ENCODE measurements at places on chromosomes 7 and 10.

- no peak for ATAC-seq
Measured at GRCh38 chr7:153920126-153920525, 132.1 kb upstream of the DPP6 start.

- no peak for ATAC-seq
Measured at GRCh38 chr7:5528815-5529442, 105.3 kb upstream of the TNRC18 start.

DNA sequence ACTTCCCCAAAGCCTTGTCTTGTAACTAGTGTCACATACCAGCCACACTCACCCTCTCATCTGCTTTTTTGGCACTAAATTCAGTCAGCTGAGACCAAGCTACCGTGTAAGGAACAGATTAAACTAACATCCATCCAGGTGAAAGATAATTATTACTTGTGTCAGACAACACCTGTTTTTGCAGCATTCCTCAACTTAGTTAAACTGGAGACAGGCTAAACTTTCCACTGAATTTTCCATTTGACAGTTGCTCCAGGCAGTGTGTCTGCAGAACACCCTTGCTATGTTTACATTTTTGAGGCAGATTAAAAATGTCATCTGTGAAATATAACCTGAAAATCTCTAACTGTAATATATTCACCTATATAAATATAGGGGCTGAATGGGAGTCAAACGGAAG is 73.6 kb downstream of the CYP26A1 start:
- ATAC-seq, result no peak

GRCh38 chr7:15352421-15353206 is 209.2 kb downstream of the AGMO start:
- no peak for ATAC-seq

DNA sequence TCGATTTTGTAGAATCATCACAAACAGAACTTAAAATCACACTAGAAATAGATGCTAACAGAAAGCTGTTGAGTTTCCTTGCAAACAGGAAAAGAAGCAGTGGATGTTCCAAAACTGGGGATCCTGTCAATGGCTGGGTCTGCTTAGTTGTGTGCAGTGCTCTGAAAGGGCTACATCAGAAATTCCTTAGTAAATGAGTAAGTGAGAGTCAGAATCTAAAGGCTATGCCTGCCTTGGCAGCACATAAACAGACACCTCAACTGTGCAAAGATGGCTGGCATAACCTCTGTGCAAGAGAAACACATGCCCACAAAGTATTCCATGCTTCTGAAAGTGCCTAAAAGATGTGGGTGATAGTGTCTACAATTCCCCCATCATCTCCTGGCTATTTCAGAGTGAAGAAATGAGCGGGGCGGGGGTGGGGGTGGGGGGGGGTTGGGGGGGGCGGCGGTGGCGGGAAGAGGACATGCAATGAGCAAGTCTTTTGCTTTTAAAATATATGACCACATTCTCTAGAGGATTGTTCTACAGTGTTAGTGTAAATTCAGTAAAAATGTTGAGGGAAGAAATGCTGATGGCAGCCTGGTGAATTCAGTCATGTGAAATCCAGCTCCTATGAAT is 138.1 kb upstream of the LAMB4 start:
- no peak for ATAC-seq

Measured in motor neuron (in vitro differentiated cells).